Activated T-helper 2 cell treated with anti-CD3 and anti-CD28 coated beads, Interferon-gamma antibody, Interleukin-2, Interleukin-4, amounts not matched to agents 10 μg/mL and 5 μg/mL and 100 μg/mL, durations not matched to agents 14 hours and 24 hours and 36 hours (primary cell): ENCODE measurements at places on chromosomes 16 and 17. TPM values are rescaled to one million over a fixed set of nuclear protein-coding genes. Genes with fewer than 3 reads are reported as not detected.

EVI2B gene
- 13.0 and 13.9 TPM in 2 replicates for total RNA-seq

ST6GALNAC2 gene
- 0.41 TPM in 1 of 2 replicates, not detected in the other for total RNA-seq

PHOSPHO1 gene
- total RNA-seq, result not detected in 2 replicates

SLC5A11 gene
- total RNA-seq, result not detected in 2 replicates

C1QTNF8 gene
- not detected in 2 replicates for total RNA-seq

TMEM220 gene
- 0.21 and 0.90 TPM in 2 replicates for total RNA-seq

LAT gene
- 273 and 294 TPM in 2 replicates for total RNA-seq

- DNase-seq, result no peak
These were observed 40.9 kb downstream of the TMEM235 start for GRCh38 chr17:78272181-78272913.

DNA sequence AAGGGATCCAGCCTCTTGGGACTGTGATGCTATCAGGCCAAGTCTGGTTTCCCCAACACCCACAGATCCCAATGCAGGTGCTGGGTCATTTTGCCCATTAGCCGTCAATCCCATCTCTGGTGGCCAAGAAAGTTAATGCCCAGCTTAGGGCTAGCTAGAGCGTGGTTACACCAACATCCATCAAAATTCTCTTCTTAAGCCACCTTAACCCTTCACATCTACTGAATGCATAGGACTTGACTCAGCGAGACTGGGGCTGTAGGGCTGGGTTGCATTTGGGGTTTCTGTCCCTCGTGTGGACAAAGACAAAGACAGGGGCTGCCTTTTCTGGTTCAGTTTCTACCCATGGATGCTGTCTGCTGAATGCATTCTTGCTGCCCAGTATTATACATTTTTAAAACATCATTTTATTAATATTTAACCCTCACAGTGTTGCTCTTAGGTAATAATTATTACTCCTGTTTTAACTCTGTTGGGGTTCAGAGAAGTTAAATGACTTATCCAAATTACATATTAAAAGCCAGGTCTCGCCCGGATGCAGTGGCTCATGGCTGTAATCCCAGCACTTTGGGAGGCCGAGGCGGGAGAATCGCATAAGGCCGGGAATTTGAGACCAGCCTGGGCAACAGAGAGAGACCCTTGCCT, 141.1 kb upstream of the NOL11 start:
- no peak for DNase-seq

DNA sequence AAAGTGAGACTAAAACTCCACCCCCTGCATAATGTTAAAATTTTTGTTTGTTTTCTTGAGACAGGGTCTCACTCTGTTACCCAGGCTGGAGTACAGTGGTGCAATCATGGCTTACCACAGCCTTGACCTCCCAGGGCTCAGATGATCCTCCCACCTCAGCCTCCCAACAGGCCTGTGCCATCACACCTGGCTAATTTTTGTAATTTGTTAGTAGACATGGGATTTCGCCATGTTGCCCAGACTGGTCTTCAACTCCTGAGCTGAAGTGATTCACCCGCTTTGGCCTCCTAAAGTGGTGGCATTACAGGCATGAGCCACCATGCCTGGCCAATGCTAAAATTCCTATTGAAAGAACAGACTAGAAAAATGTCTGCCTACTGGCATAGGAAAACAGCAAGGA, 103.8 kb downstream of the TRIM37 start:
- DNase-seq, result no peak

DNA sequence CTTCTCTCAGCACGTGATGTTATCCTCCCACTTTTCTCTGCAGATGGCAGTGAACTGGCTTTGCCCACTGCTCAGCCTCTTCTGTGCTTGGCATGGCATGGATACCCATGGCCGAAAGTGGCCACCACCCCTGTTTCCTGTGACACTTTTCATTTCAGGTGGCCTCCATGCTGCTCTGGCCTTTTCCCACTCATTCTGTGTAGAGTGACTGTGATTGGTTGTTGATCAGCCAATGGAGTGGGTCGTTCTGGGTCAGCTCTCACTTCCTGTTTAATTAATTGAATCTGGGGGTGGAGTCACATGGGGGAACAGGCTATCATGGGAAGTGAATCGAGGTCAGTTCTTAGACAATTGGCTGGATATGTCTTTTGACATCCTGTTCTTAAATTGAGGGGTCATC, 350.1 kb upstream of the EEF2KMT start:
- no peak for DNase-seq

DNA sequence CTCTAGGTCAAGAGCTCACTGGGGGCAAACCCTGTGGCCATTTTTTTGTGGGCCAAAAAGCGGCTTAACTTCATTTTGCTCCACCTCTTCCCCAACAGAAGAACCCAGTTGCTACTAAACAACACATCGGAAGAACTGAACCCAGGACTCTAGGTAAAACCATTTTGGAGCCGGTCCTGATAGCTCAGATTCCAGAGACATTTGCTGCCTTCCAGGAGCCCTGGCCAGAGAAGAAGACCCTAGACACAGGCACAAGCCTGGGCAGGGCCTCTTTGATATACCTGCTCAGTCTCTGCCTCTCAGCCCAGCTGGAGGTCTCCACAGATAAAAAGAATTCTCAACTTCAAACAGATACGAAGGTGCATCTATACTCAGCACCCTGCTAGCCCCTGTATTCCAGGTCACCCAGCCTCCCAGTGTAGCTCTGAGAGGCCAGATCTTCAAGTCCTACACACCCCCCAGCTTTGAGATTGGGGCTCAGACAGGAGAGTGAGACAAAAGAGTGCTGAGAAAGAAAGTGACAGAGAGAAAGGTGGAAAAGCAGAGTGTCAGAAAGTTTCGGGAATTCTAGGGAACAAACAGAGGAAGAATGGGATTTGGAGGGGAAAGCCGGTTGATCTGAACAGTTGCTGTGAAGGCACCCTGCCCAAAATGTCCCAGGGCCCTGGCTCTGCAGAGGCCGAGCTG, 6.6 kb upstream of the HOXB9 start:
- DNase-seq, result no peak

DNA sequence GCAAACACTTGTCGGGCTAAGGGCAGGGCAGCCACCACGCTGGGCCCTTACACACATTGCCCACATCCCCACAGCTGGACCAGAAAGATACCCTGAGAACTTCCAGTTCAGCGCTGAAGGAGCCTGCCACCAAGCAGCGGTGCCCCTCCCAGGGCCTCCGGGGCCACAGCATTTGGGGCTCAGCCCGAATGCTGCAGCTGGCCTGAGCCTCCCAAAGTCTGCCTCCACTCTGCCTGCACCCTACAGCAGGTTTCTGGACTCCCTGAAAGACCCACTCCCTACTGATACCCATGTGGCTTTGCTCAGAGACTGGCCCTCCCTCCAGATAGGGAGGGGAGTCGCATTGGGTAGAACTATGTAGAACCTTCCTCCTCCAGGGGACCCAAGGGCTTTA, 1.5 kb downstream of the MCRIP1 start:
- DNase-seq, result no peak
